ENCODE measurements at places on chromosomes 7 and 10.

DNA sequence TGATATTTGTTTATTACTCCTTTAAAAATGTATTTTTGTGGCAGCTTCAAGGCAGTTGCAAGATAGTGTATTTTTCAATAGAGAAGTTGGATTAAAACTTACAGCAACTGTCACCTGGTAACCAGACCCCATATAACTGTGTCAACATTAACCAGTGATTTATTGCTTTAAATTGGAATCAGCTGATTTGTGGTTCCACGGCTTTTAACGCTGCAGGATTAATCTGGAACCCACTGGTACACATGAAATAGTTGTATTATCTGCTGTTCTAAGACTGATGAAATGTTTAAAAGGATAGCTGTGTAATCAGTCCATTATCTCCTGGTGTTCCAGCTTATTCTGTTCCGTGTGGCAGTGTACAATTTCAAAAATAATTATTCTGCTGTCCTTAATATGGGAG lies 180.2 kb downstream of the CELF2 start:
- DNase-seq: no peak

DNA sequence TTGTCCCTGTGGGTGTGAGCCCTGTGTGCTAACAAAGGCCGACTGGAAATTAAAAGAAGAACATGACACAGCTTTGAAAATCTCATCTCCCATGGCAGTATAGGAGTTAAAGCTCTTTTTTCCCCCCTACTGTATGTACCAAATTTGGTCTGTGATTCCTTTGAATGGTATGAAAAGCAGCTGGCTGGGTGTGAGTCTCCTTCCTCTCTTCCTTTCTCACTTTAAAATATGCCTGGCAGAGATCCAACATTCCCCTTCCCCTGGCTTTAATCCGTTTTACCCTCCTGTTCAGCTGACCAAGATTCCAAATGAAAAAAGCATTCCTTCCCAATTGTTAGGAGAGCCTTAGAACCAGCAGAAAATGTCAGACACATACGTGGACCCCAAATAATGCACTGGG lies 225.0 kb upstream of the CELF2 start:
- DNase-seq: no peak

DNA sequence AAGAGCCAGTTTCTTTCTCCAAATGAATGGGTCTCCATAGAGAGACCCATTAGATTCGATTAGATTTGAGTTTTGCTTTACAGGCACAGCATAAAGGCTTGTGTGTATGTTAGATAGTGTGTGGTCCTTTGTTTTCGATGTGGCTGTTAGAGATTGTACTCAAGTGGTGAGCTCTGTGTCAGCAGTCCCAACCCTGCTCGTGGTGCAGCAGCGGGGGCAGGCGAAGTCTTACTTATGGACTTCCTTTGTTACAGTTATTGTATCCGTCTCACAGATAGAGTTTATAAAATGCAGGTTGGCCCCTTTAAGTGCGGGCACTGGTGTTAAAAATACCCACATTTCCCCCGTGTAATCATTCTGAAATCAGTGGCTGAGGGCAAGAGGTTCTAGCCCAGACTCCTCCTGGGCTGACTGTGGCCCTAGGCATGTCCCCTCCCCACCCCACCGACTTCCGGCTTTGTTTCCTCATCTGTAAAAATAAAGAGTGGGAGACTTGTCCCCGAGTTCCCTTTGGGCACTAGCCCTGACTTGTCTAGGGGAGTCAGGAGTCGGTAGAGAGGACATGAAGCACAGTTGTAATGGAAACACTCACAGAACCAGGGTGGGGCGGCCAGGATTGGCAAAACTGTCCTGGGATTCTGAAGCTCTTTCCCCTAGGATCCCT lies 28.6 kb downstream of the MTURN start:
- DNase-seq: no peak

DNA sequence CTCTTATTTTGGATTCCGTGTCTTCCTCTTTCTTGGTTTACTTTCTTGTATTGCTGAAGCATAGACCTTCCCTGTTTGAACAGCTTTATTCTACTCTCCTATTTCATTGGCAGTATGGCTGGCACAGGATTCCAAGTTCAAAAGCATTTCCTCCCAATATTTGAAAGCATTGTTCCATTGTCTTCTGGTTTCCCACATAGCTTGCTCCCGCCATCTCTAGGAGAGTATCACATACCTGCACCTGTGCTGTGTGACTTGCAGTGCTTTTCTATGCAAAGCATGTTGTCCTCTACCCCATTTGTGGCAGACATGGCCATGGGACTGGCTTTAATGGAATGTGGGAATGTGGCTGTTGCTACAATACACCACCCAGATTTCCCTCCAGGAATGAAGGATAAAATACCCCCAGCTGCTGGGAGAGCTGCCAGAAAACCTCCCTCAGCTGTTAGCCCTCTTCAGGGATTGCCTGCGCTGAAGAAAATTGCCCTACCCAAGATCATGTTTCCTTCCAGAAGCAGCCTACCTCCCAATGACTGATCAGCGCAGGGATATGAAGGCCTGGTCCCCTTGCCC lies 6.9 kb upstream of the MYOF start:
- DNase-seq: no peak

DNA sequence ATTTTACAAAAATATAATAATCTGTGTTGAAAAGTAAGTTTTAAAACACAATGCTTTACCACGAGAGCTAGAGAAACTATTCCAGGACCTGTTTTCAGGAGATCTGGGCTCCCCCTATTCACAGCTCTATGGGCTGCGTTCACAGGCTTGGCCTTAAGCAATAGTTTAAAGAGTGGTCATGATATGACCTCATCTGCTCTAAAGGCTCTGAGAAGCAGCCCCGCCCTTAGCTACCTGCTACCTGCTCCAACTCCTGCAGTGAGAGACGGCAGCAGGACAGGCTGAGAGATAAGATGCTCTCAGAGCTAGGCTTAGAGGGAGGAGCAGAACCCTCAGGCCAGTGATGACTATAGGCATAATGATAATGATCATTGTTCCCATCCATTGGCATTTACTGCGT lies 12.6 kb downstream of the ALOX5 start:
- no peak for DNase-seq

DNA sequence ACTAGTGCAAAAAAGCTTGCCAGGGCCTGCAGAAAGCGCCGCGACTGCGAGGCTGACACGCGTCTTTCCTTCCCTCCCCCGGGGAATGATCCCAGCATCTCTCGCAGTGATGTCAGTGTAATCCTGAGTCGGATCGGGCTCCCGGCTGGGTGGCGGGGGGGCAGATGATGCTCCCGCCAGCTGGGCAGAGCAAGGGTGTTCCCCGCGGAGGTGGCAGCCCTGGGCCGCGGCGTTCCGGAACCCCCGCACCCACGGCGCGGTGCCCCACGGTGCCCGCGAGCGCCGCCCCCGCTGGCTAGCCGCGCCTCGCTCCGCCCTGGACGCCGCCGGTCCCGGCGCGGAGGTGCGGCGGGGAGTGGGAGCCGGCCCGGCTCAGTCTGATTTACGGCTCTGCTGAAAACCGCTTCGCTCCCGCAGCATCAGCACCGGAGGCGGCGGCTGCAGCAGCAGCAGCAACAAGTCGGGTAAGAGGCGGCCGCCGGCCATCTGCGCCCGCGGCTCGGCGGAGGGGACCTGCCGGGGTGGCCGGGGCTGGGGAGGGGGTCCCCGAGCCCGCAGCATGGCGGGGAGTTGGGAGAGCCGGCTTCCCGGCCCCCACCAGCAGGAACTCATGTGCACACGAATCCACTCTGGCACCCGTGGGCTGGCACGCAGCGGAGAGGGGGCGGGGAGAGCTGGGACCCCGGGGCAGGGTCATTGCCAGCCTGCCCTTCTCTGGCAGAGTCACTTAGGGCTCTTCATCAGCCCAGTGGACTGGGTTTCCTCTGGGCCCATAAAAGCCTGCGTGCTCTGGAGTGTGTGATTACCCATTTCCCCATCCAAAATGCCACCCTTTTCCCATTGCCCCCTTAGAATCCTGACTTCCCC lies at the start of gene ZNF365:
Gene ZNF365 (plus strand): TSS at position 375 of the 867 bp plus-strand sequence. CDS start 1,825 bp downstream, outside the sequence.
- DNase-seq: peak; percentile 86

- DNase-seq: no peak
These were observed 53.2 kb upstream of the CUX1 start for GRCh38 chr7:101764221-101764620.

- no peak for DNase-seq
These were observed 16.6 kb downstream of the ZNF777 start for GRCh38 chr7:149444287-149444686.

DNA sequence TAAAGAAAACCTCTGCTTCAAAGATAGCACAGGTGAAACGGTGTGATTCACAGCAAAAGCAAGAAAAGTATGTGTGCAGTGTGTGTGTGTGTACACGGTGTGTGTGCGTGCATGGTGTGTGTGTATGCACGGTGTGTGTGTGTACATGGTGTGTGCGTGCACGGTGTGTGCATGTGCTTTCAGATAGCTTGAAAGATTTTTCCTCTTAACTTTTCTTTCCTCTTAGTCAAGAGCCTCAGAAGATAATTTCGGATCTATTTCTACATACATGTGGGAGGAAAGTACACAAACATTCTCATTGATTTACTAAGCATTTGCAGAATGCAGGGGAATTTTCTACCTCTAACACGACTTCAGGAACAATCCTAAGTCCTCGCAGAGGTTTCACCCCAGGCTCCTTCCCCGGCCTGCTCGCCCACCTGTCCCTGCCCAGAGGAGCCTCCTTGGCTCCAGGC lies 2.9 kb downstream of the FGFR2 start:
- DNase-seq: no peak

- no peak for DNase-seq
These were observed 124.5 kb downstream of the MYOF start for GRCh38 chr10:93357680-93358079.

GRCh38 chr7:35758421-35758820 lies 42.4 kb upstream of the SEPTIN7 start:
- DNase-seq: no peak

DNA sequence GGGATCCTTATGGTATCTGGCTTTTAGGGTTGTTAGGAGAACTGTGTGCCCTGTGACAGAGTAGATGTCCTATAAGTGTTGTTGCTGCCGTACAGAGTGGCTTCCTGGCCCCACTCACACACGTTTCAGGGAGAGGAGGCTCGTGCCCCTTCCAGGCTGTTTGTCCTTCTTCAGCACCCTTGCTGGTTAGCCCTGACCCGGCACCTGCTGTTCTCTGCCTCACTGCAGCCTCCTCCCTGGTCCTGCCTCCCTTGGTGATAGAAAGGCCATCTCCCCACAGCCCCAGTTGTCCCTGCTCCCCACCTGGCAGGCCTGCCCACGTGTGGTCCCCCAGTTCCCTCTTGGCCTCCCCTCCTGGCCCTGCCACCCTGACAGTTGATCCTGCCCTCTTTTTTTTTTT lies 2.3 kb downstream of the CLIP2 start:
- DNase-seq: no peak

DNA sequence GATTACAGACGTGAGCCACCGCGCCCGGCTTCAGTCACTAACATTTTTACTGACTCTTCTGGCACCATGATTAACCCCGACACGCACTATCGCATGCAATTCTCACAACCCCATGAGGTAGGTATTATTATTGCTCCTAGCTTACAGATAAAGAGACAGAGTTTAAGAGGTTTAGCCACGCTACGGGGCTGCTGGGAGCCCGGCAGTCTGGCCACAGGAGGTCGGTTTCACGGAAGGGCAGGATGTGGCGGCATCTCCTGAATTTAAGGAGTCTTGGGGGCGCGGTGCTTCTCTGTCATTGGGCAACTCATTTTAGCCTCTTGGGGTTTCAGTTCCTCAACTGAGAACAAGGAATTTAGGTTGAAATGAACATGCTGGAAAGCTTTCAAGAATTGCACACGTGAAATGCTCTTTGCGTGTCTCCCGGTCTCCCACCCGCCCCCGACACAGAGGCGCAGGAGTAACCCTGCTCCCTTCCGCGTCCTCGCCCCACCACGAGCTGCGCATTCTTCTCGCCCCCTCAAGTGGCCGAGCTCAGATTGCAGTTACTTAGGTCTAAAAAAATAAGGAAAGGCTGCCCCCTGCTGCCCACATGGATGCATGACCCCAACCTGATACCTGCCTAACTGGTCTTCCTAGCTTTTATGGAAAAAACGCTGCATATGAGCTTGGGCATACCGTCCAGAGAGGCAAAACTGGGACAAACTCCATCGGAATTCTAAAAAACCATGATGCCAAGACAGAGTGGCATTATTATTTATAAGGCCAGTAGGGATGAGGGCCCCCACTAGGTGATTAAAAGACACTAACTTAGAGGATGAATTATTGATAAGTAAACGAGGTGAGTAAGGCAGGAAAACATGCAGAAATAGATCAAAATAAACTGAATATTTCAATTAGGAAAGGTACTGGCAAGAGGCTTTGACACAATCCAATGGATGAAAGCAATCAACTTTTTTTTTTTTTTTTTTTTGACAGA lies 12.4 kb downstream of the PRSS2 start:
- DNase-seq: peak; percentile 91

GRCh38 chr10:86203162-86203905 lies 163.3 kb downstream of the GRID1 start:
- peak; percentile 58 for DNase-seq

DNA sequence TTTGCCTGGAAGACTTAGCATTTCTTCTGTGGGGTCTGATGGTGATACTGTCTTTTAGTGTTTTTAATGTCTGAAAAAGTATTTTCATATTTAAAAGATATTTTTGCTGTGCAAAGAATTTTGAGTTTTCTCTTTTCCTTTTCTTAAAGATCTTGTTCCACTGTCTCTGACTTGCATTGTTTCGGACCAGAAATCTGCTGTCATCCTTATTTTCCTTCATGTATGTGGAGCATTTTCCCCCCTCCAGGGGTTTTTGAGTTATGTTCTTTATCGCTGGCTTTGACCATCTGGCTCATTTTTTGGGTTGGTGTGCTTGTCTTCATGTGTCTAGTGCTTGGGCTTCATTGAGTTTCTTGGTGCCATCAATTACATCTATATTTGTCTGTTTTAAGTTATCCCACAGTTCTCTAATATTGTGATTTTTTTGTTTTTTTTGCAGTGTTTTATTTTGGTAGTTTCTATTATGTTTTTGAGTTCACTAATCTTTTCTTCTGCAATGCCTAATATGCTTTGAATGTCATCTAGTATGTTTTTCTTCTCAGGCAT lies 119.9 kb downstream of the MGMT start:
- DNase-seq: no peak

GRCh38 chr10:79067241-79068202 lies 1.2 kb upstream of the ZMIZ1 start:
- peak; percentile 94 for DNase-seq

DNA sequence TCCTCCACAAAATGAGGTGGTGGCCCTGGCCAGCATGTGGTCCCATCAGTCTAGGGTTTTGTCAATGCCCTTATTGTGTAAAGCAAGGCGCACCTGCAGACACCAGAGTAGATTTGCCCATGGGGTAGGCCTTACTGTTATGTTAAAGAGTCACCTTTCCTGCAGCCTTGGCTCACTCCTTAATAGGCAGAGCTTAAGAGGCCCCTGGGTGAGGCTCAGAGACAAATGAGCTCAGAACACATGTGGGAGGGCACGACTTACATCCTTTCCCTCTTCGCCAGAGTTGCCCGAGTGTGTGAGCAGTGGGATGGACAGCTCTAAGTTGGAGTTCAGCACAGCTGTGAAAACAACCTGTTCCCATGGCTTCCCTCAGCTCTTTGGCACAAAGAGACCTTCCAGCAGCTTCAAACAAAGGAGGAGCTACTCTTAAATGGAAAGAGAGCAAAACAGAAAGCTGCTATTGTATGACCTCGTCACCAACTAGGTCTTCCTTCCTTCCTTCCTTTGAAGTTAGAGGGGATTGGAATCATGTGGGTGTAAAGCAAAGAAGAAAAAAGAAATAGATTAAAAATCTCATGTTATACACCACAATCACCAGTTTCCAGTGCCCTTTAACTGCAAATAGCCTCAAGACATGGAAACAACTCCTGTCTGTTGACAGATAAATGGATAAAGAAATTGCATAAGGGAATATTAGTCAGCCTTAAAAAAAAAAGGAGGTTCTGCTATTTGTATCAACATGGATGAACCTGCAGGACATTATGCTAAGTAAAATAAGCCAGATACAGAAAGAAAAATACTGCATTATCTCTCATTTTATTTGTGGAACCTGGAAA lies 11.9 kb upstream of the XPNPEP1 start:
- no peak for DNase-seq

GRCh38 chr7:84637568-84638338 lies 443.2 kb upstream of the SEMA3A start:
- DNase-seq: no peak

All from activated effector memory CD4-positive, alpha-beta T cell treated with anti-CD3 and anti-CD28 coated beads, Interleukin-2, amount 50 U/mL, for 16 hours (primary cell).